Brain microvascular endothelial cell (primary cell): ENCODE measurements at places on chromosomes 5 and 9.

DNA sequence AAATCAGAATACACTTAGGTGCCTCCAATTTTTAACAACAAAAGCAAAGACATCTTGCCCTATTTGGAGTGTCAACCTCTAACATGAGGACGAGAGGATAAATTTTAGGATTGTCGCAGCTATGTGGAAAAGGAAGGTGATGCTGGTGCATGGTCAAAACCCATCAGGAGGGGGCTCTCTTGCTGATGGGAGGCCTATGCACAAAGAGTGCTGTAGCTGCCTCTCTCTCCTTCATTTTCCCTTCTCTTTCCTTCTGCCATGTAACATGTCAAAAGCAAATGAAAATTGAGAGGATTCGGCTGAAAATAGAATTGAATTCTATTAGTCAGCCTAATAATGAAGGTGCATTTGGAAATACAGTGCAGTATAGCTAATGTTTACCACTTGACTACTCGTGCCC is 578.7 kb upstream of the ZNF462 start:
- DNase-seq, result no peak

DNA sequence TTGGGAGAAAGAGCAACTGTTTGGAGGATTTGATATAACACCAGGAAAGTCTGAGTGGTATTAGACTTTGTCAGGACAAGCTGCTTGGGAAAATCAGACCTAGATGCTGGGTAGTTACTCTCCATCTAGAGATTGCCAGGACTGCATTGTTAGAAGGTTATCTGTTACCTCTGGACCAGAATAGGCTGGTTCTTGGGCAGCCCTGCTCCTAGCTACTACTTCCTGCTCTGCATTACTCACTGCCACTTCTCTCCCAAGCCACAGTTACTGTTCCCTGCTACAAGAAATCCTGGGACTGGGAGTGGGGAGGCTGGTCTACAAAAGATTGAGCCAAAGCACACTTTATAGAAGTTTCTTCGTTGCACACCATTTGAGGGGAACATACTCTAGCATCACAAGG is 95.5 kb upstream of the KCNN2 start:
- no peak for DNase-seq

DNA sequence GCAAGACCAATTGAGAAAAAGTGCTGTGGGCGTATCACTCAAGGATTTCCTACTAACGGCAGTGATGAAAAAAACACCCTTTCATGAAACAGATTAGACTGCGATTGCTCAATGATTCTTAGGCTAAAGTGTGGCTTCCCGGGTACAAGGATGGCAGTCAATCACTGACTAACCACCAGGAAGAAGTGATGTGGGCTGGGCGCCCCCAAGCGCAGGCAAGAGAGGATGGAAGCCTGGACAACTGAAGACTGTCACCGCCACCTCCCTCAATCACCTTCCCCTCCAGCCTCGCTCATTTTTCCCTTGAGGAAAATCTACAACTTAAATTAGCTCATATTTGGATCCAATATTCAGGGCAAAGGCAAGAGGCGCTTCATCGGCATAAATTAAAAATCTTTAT is 707.2 kb downstream of the MTRR start:
- DNase-seq, result no peak

DNA sequence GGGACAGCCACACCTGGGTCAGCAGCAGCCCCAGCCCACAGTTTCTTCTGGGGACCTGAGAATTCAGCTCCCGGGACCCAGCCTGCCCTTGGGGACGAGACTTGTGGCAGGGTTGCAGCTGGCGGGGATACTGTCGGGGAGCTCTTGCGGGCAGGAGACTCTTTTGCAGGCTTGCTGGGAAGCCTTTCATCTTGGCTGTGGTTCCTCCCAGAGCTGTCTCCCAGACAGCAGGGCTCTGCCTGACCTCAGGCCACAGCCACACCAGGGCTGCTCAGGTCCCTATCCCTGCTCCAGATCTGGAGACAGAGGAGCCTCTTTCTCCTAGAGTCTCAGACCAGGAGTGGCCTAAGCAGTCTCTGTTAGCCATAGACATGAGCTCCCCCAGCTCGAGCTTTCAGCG is 4.7 kb upstream of the MYMK start:
- DNase-seq, result no peak

- no peak for DNase-seq
Observed at GRCh38 chr5:111063709-111064322, 7.7 kb upstream of the TSLP start.

GRCh38 chr9:69857131-69857530 is 36.5 kb downstream of the CFAP95 start:
- DNase-seq, result peak; percentile 81
